ENCODE measurements at places on chromosomes 3 and 15.
A peak's percentile ranks its signal among the peaks of the same experiment; 100 is the strongest.

DNA sequence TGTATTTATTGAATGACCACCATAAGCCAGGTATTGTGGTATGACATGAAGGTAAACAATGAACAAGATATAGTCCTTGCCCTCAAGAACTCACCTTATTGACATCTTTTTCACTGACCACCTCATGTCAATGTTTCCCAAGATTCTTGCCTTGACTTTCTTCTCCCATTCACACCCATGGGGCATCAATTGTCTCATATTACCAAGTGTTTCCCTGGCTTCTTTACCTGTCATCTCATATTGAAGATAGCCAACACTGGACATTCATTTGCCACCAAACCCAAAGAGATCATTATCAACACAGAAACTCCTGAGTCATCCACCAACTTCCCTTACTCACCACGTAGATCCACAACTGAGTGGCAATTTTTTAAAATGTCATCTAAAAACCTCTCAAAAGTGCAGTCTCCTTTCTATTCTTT lies 2.2 kb downstream of the EFHB start:
- no peak for DNase-seq

DNA sequence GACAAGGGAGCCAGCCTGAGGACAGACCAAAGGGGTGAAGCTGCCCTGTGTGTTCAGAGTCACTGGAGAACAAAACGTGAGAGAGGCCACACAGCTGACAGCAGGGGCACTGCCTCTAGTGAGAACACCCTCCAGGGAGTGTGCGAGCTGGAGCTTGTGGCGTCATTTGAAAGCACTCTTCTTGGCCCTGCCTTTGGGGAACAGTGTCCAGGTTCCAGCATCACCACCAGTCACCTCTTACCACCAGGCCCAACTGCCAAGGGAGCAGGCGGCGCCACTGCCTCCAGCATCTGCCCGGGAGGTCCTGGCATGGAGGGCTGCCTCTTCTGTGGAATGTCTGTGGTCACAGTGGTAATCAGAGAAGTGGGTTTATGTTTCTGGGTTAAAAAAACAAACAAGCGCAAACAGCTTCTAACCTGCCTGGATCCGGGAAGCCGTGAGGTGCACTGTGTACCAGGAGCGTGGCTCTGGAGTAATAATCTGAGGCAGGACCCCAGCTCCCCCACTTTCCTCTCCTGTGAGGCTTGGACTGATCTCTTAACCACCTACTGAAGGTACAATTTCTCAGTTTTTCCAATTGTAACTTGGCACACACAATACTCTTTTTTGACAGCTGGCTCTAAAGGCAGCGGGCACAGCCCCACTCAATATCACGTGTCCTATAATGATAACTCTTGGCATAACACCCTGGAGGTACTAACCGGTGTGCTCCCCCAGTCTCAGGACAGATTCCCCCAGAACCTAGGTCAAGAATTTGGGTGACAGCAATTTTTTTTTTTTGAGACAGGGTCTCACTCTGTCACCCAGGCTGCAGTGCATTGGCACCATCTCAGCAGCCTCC lies 32.2 kb upstream of the CDCP1 start:
- no peak for DNase-seq

- DNase-seq: no peak
These were observed 151.4 kb downstream of the FBLN2 start for GRCh38 chr3:13700362-13700761.

GRCh38 chr3:5058471-5058951 lies 63.6 kb upstream of the ARL8B start:
- no peak for DNase-seq

- DNase-seq: no peak
These were observed 81.7 kb downstream of the LRTM1 start for GRCh38 chr3:54846119-54846518.

GRCh38 chr15:38660738-38661137 lies 96.1 kb upstream of the RASGRP1 start:
- no peak for DNase-seq

GRCh38 chr3:53286727-53287126 lies 30.9 kb upstream of the TKT start:
- no peak for DNase-seq

DNA sequence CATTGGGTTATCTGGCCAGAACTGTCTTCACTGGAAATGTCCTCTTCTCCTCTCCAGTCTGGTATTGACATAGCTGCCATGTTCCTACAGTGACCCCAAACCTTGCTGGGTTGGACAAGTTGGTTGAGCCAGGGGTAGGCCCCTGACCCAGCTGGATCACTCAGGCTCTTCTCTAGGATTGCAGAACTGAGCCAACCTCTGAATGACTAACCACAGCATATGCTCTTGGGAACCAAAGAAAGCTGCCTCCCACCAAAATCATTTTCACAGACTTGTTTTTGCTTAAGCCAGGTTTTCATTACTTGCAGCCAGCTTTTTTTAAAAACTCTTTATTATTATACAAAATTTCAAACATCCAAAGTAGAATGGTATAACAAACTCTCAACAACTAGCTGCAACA lies 41.4 kb downstream of the FSIP1 start:
- no peak for DNase-seq

- no peak for DNase-seq
These were observed 10.4 kb upstream of the BAHD1 start for GRCh38 chr15:40430271-40430805.

GRCh38 chr3:52341123-52341522 lies 25.0 kb downstream of the DNAH1 start:
- DNase-seq: no peak

DNA sequence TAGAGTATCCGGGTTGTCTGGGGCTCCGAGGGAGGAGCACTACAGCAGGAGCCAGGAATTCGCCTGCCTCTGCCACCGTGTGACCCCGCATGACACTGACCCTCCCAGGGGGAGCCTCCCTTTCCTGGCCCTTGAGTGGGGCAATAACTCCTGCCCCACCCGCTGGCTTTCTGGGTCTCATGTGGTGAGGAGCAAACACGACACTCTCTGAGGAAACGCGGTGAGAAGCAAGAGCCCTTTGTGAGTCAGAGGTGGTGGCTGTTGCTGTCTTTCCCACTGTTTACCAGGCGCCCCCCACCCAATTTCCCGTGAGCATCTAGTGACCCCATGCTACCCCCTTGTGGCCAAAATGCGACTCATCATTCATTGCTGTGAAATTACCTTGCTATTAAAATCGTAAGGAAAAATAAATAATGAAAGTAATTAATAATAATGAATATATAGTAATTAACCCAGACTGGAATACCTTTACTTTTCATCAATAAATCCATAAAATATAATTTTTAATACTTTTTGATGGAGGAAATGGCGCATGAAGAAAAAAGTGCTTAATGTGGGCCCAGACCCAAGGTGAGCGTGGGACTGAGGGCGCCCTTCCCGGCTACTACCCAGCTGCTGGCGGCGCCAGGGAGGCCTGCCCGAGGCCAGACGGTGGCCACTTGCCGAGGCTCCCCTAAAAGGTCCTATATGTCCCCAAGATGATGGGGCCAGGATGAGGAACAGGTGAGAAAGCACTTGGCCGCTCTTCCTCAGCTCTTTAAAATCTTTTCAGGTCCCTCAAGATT lies 29.3 kb downstream of the CCNL1 start:
- DNase-seq: no peak

DNA sequence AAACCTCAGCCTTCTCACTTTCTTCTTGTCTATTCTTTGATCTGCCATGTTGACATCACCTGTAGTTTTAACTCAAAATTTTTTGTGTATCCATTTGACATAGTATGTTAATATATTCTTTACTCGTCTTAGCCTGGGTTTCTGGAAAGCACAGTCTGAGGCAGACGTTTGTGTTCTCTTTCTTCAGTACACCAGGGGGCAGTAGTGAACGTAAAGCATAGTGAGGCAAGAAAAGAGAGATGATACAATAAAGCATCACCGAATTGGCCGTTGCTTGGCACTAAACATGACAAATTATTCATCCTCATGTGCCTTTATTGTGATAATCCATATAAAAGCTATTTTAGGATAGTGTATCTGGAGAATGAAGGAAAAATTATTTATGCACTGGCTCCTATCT lies 141.0 kb upstream of the MYRIP start:
- DNase-seq: peak; percentile 25

- no peak for DNase-seq
These were observed 6.8 kb downstream of the TSPAN3 start for GRCh38 chr15:77064063-77064462.

GRCh38 chr3:113219605-113220300 lies 8.4 kb downstream of the BOC start:
- DNase-seq: no peak

- DNase-seq: peak; percentile 55
These were observed 37.9 kb upstream of the TNFAIP8L3 start for GRCh38 chr15:51132384-51133139.

GRCh38 chr3:157573281-157573680 lies 70.1 kb upstream of the VEPH1 start:
- no peak for DNase-seq

DNA sequence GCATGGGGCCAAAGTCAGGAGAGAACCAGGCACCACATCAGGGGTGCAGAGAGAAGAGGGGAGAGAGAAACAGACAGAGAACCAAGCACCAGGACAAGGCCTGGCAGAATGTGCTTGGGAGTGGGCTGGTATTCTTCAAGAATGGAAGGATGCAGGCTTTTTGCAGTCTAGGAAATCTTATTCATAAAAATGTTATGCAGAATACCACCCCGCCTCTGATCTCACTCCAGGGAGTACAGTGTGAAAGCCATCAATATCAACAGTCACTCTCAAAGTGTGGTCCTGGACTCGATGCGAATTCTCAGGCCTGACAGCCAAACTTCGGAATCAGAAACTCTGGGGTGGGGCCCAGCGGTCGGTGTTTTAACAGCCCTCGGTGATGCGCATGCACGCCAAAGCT lies 16.9 kb downstream of the NTRK3 start:
- no peak for DNase-seq

DNA sequence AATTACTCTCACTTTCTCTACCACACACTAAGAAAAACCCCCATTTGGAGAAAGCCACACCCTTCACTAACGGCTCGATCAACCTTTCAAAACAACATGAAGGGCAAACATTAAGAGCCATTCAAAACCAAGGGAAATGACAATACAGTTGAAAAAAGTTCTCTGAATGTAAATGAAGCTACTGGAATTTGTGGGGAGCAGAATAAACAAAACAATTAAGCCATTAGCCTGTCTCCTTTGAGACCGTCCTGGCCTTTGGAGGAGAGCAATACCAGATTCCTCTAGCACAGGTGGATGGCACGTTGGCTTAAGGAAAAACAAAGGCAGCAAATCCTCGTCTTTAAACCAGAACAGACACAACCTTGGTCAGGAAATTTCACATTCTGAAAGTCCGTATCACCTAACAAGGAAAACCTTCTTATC lies 18.7 kb downstream of the MYO1E start:
- no peak for DNase-seq

- DNase-seq: no peak
These were observed 49.3 kb downstream of the PEAK1 start for GRCh38 chr15:77370580-77370979.

- no peak for DNase-seq
These were observed 195.9 kb downstream of the KLHL25 start for GRCh38 chr15:85598718-85599398.

GRCh38 chr15:100337096-100338044 lies 4.4 kb downstream of the ADAMTS17 start:
- no peak for DNase-seq

- no peak for DNase-seq
These were observed 51.7 kb upstream of the ST3GAL6 start for GRCh38 chr3:98711426-98711825.
